ENCODE measurements at places on chromosomes 7 and 10. TPM values are rescaled to one million over a fixed set of nuclear protein-coding genes. Genes with fewer than 3 reads are reported as not detected.

Gene NRAP
- polyA plus RNA-seq, result 278 TPM

Gene RADIL
- polyA plus RNA-seq, result 3.5 TPM

Gene SHH
- not detected for polyA plus RNA-seq

Gene USP6NL
- polyA plus RNA-seq, result 8.6 TPM

Gene GRID2IP
- 0.01 TPM for polyA plus RNA-seq

Gene PTN
- polyA plus RNA-seq, result 3.6 TPM

Gene OR6B1
- polyA plus RNA-seq, result not detected

Gene SPDYE6
- 0.15 TPM for polyA plus RNA-seq
